COLO829 (cell line): ENCODE measurements at places on chromosomes 3 and 15.
A peak's percentile ranks its signal among the peaks of the same experiment; 100 is the strongest.

DNA sequence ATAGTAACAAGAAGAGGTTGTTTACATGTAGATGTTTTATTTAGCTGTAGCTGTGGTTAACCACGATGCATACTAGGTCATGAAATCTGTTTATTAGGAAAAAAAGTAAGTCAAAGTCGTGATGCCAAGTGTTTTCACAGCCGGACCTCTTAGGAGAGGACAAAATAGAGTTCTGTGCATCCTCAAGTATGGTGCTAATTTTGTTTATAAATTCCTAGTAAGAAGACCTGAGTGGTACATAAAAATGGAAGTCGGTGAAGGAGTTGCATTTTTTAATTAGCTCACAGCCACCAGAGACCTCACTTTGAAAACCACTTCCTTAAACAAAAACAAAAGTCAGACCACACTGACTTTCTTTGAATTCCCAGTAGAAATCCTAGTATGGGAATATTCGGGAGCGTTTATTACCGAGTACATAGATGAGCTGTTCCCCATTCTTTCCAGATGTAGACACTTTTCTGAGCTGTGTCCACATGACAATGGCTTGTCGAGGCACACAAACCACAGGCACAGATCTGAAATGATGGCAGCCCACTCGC, 143.6 kb upstream of the UBE2E1 start:
- DNase-seq: no peak

- no peak for DNase-seq
These were observed 123.3 kb upstream of the CHL1 start for GRCh38 chr3:73271-73670.

- DNase-seq: peak; percentile 78
These were observed 69.5 kb downstream of the C3orf38 start for GRCh38 chr3:88219138-88219792.

DNA sequence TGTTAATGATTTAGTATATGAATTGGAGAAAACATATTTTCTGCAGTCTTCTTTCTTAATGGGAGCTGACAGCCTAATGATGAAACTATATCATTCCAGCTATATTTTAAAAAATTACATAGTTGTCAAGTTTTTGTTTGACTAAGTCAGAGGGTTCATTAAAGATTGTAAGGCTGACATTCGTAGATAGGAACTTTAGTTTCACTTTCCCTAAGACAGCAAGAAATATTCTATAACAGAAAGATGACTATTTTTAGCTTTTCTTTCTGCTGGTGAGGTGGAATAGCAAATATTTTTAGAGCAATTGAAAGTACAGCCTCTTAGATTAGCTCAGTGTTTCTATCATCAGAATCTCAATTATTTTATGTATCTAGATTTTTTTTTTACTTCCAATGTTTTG, 60.2 kb downstream of the PIAS1 start:
- DNase-seq: no peak

DNA sequence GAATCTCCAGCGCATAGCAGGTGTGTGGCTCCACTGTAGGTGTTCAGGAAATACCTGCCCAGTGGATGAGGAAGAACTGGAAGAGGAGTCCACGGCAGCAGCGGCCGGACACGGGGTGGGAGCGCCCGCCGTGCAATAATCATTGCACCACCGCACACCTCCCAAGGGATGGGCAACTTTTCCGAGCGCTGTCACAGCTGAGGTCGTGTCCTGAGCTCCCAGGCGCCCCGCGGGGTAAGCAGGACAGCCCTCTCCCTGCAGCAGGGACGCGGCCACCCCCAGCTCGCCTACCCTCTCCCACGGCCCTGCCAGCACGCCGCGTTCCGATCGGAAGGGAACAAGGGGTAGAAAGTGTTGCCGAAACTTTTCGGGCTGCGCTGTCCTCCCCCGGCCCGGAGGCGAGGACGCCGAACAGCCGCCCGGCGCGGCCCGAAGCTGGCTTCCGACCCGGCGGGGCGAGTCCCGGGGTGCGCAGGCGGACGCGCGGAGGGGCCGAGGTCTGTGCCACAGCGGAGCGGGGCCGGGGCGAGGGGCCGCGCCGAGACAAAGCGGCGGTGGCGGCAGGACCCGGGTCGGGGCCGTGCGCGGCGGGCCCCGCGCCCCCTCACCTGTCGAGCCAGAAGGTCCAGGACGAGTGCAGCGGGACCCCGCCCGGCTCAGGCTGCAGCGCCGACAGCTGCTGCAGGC, 475 bp downstream of the EIF4E3 start:
- no peak for DNase-seq

DNA sequence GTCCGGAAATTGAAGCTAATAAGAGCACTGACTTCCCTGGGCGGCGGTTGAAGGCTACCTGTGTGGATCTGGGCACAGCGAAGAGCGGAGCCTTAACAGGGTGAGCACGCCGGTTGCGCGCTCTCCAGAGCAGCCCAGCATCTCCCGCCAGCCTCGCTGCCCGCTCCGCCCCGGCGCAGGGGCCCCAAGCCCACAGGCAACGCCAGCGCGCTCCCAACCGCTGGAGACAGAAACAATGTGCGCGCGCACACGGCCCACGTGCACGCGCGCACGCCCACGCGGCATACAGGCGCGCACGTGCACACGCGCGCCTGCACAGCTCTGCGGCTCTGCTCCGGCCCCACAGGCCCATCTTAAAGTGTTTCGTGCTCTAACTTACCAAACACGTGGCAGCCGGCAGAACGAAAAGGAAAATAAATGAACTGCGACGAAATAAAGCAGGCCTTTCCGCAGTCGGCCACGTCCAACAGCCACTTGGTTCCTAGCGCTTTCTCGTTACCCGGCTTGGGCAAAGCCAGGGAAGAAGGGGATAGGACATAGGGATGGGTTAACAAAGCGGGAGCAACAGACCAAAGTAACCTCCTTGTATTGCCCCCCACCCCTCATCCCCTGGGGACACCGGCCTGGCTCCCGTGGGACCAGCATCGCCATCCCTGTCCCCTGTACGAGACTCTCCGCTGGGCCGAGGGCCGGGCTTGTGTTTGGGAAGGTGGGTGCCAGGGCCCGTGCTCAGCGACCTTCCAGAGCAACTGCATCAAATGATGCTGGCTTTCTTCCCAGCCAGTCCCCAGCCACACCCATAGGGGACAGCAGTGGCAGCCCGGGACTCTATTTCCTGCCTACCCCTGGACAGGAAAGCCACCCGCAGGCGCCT, 203.7 kb downstream of the ABHD5 start:
- DNase-seq: no peak

- DNase-seq: no peak
These were observed 35.1 kb downstream of the TMOD3 start for GRCh38 chr15:51864408-51865056.

- DNase-seq: no peak
These were observed 59.8 kb upstream of the SGO1 start for GRCh38 chr3:20245781-20246180.

- no peak for DNase-seq
These were observed 7.2 kb downstream of the CLPX start for GRCh38 chr15:65177901-65178300.

DNA sequence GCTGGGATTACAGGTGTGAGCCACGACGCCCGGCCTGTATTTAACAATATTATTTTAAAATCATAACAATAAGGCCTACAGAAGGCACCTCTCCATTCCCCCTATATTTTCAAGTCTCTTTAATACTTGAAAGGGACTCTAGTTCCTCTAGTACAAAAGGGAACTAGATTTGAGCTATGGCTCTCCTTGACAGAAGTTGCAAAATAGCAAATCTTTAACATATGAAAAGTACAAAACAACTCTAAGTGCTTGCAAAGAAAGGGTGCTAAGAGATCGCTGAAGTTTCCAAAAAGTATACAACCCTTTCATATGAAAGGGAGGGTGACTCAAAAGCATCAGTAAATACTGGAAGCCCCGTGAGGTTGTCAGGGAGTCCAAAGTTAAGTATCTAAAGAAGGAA, 23.8 kb downstream of the AP3S2 start:
- no peak for DNase-seq

DNA sequence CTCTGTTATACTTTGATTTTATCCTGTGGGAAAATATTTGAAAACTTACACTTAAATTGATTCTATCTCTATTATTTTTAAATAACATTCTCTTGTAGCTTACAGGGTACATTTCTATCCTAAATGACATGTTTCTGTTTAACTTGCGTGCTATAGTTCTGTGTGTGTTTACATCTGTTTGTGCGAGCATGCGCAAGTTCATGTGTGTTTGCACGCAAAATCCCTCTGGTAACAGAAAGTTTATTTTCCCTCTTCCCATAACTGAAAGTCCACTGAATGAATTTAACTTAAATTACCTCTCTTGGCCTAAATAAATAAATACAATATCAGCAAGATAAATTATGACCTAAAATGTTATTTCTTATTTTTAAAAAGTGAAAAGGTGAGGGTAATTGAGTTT, 117.3 kb upstream of the NEO1 start:
- DNase-seq: no peak

GRCh38 chr15:42695527-42696071, 41.3 kb downstream of the CDAN1 start:
- DNase-seq: no peak

DNA sequence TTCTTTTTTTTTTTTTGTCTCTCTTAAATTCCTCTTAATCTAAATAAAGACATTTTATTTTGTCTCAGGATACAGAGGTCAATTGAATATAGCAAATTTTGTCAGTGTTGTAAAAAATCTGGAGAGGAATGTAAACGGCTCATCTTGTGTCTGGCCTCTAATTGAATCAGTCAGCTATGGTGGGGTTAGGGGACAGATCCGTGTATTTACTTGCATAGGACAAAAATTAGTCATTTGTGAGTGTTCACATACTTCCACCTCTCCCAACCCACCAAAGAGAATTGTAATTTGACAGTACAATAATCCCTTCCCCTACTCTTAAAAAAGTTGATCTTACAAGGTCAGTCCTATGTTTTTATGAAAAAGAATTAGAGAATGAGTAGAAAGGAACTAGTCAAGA, 18.3 kb downstream of the PPARG start:
- DNase-seq: no peak

DNA sequence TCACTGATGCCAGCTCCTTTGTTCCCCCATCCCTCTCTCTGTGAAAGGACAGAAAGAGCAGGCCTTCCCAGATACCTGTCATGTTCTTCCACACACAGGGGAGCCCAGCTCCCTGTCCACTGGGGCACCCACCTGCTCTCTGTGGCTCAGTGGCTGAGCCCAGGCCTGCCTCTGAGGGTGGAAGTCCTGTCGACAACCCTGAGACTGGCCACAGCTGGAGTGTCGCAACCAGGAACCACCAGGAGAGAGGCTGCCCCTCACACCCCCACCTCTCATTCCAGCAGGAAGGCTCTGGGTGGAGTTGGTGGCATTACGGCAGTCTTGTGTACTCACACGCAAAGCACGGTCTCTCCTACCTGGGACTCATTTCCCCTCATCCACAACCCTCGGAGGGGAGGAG, 66.3 kb downstream of the MEGF11 start:
- DNase-seq: no peak

DNA sequence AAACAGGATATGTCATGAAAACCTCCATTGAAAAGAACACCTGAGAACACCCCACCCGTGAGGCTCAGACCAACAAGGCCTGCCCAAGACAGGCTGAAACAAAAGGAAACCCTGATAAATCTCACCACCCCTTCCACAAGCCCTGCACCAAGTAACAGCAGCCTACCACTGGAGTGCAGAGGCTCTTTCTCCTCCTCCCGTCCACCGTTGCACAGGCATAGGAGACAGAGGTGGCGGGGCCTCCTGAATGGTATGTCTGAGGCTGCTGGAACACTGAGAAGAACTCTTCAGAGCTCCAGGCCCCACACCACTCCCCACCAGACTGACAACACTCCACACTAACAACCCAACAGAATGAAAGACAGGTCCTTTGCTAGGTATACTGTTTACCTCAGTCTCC, 21.4 kb downstream of the CHDH start:
- no peak for DNase-seq

- no peak for DNase-seq
These were observed 13.5 kb downstream of the PTPN23 start for GRCh38 chr3:47394140-47394870.

DNA sequence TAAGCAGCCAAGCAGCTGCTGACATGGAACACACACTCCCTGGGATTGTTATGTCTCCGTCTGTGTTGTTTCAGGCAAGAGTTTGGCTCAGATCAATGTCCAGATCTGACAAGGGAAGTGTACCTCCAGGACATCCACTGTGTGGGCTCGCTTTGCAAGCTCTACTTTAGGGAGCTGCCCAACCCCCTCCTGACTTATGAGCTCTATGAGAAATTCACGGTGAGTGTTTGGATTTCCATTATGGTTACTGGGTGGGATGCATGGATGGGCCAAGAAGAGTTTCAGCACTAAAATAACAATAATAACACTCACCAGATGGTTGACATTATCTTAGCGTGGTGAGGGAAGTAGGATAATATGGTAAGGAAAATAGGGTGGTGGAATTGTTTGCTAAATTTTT, 74.1 kb downstream of the ARHGAP31 start:
- DNase-seq: no peak

DNA sequence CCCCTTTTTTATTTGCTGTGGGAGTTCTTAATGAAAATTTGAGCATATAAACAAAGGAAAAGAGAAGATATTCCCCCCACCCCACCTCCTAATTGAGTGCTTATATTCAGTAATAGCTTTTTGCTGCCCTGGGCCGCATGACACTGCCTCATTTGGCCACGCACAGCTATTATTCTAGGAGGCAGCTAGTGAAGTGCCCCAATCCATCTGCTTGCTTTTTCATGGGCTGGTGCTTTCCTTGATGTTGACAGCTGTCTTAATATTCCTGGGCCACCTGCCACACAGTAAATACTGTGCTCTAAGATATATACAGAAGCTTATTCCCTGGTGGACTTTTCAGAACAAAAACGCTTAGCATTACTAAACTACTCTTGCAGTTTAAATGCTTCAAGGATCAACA, 3.8 kb upstream of the CRYBG3 start:
- DNase-seq: no peak
